Activated naive CD4-positive, alpha-beta T cell treated with Interleukin-2 at 50 U/mL for 16 hours (primary cell): ENCODE measurements at places on chromosomes 4 and X.

DNA sequence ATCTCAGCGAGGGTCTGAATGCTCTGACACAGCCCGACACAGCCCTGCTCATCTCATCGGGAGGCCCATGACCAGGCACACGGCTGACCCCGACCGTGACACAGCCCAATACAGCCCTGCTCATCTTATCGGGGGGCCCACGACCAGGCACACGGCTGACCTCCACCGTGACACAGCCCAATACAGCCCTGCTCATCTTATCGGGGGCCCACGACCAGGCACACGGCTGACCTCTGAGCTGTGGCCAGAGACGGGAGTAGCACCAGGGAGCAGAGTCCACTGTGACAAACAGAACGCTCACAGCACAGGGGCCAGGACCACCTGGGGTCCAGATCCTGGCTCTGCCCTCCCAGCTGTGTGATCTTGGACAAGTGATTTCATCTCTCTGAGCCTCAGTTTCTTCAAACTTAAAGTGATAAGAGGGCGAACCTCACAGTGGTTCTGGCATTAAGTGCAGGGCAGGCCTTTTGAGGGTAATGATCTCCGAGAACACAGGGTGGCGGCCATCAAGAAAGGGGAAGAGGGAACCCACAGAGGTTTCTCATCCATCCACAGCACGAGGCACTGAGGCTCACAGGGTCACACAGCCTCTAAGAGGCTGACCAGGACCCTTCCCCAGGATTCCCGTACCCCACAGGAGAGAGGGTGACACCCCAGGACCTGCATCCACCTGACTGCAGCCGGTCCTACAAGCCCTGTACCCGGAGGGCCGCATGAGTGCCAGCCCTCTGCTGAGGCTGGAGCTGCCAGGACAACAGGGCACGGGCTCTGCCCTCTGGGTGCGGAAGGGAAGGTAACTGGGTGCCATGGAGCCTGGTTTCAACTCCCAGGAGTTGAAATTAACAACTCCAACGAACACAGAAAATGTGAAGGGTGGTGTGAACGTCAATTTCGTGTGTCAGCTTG, 60.1 kb downstream of the WFS1 start:
- no peak for DNase-seq

DNA sequence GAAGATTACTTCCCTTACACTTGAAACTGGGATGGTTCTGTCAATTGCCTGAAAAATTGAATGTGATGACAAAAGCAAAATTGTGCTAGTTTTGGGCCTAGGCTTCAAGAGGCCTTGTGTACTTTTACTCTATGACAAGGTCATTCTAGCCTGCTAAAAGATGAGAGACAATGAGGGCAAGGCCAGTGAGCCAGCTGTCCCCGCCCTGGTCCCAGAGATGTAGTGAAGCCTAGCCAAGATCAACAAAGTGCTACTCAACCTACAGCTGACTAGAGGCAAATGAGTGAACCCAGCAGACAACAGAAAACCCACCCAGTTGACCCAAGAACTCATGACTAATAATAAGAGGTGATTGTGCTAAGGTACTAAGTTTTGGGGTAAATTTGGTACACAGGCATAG, 248.7 kb downstream of the IL15 start:
- DNase-seq, result no peak

DNA sequence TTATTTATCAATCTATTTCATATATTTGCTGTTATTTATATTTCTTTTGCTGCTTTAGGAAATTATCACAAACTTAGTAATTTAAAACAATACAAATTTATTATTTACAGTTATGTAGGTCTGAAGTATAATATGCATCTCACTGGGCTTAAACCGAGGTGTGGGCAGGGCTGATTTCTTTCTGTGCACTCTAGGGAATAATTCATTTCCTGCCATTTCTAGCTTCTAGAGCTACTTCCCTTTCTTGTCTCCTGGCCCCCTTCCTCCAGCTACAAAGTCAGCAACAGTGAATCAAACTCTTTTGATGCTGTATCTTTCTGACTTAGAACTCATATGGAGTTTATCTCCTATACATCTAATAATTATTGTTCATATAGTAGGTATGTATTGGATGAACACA, 303.5 kb upstream of the ARSJ start:
- no peak for DNase-seq

DNA sequence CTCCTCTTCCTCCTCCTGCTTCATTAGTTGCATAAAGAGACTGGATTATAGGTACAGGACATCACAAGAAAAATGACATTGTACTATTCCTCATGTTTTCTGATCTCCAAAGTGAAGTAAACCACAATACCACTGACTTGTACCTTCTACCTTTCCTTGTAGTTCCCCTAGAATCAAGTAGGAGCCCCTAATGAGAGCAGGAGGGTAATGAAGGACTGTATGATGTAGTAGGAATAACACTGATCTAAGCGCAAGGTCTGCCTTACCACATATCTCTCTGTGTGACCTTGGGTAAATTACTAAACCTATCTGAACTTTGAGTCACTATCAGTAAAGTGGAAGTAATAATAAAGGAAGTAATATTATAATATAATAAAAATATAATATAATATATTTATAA, 3.6 kb downstream of the VSIG4 start:
- DNase-seq, result no peak

- no peak for DNase-seq
Measured at GRCh38 chrX:99371976-99372595, 1038.0 kb downstream of the PCDH19 start.

- DNase-seq, result no peak
Measured at GRCh38 chr4:28443371-28443770, 1582.7 kb downstream of the STIM2 start.

DNA sequence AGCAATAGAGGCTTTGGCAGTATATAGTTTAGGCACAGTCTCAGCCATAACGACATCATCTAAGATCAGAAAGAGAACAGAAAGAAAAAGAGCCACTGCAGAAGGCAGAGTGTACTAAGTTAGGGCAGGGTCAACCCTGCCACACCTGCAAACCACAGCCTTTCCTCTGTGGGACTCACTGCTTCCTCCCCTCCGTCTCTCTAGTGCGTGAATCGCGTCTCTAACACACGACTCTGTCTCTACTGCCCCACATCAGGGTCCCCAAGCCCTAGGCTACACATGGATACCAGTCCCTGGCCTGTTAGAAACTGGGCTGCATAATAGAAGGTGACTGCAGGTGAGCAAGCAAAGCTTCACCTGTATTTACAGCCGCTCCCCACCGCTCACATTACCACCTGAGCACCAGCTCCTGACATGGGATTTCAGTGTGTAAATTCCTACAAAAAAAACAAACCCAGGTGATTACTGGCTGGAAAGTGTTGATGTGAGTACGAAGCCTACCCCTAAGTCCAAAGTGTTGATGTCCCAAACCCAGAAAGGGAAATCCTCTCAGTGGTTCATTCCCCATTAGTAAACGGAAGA, 128.9 kb downstream of the PRKX start:
- DNase-seq, result no peak

DNA sequence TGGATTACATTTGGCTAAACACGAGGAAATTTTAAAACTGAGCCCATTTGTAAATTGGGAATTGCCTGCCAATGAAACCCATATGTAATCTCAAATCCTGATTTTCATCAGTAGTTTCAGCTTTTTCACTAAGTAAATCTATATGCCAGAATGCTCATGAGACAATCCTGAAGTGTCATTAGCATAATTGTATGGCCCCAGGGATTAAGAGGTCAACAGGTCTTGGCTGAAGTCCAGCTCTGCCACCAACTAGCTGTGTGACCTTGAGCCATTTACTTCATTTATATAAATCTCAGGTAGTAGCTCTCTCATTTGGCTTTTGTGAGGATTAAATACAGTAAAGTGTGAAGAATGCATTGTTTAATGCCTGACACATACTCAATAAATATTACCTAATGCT, 320.5 kb upstream of the EMCN start:
- DNase-seq, result no peak

DNA sequence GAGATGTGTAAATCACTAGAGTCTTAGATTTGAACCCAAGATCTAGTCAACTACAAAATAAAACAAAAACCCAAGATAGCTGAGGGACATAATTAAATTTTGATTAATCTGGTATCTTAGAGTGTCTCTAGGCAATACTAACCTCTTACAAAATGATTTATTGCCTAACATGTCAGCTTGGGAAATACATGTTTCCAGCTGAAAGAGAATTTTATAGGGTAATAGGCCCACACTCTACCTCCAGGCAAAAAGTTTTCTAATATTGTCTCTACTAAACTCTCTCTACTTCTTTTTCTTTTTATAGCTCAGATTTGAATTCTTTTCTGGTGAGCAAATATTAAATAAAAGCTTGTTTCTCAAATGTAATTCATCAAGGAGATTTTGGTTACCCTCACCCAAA, 263.2 kb downstream of the IL15 start:
- no peak for DNase-seq

DNA sequence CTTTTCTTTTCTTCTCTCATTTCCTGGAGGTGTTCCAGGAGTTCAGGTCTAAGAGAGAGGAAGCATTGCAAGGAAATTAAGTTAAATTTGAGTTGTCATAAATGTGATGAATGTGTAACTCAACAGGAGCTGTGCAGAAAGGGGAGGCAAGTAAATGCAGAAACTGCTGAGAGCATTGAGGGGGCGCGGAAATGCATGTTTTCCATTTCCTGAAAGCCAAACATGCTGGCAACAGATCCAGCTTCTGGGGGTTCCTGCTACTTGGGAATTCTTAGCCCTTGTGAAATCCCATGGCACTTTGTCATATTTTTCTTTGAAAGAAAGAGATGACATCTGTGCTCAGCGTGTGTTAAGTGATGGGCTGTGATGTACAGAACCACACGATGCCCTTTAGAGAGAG, 33.8 kb upstream of the NAP1L5 start:
- no peak for DNase-seq

- no peak for DNase-seq
Measured at GRCh38 chr4:133903029-133903428, 298.6 kb downstream of the PABPC4L start.

DNA sequence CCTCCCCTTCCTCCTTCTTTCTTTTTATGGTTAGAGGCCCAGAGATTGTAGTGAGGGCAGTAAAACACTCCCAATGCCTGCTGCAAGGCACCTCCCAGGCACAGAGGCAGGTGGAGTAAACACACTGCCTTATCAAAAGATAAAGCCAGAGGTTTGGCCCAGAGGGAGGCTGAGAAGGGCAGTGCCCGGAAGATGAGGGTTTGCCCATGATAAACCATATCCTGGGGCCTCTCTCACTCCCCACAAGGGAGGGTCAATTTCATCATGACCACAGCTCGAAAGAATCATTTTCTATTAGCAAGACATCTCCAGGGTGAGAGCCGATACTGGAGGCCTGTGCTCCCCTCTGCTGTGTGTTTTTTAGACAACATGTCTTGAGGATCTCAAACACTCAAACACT, 98.5 kb upstream of the FAM9C start:
- no peak for DNase-seq

DNA sequence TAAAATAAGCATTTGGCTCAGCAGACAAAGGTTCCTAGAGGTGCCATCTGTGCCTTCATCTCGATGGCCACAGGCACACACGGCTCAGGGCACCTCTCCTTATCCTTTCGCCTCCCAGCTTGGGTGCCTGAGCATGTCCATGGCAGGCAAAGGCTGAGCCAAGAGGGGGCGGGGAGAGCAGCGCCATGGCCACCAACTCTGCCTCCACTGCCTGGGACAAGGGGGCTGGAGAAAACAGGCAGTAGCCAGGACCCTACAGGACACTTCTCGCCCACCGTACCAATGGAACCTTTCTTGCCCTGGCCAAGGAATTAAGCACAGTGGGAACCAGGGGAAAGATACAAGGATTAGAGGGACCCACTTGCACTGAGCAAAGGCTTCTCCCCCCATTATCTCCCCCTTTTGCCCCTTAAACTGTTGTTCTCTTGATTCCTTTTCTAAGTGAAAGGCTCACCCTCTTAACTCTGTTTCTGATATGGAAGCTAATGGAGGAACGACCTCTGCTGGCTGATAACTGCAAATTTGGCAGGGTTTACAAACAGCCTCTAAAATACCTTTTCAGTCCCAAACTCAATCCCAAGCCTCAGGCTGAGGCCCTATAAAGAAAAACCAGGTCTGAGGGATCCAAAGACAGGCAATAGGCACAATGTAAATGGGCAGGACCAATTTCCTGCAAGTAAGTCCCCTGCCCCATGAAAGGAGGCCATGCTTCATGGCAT, 335.2 kb downstream of the ADAM29 start:
- no peak for DNase-seq

GRCh38 chr4:91257721-91258120, 1046.0 kb upstream of the GRID2 start:
- DNase-seq, result no peak

DNA sequence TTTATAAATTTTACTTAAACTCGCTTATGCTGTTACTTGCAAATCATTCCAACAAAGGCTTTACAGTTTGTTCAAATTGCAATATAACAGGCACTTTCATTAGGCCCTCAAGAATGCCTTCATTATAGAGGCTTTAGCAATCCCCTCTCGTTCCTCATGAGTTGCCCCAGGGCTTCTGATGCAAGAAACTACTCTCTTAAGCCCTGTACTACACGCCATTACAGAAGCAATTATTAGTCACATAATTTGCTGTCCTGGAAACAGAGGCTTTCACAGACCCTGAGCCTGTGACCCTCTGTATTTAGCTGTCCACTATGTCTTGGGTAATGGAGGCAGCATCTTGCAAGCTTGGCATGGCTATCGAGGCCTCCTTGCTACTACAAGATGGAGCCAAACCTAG, 965.9 kb upstream of the DIAPH2 start:
- DNase-seq, result no peak

GRCh38 chr4:155241664-155242063, 33.2 kb downstream of the NPY2R start:
- no peak for DNase-seq

DNA sequence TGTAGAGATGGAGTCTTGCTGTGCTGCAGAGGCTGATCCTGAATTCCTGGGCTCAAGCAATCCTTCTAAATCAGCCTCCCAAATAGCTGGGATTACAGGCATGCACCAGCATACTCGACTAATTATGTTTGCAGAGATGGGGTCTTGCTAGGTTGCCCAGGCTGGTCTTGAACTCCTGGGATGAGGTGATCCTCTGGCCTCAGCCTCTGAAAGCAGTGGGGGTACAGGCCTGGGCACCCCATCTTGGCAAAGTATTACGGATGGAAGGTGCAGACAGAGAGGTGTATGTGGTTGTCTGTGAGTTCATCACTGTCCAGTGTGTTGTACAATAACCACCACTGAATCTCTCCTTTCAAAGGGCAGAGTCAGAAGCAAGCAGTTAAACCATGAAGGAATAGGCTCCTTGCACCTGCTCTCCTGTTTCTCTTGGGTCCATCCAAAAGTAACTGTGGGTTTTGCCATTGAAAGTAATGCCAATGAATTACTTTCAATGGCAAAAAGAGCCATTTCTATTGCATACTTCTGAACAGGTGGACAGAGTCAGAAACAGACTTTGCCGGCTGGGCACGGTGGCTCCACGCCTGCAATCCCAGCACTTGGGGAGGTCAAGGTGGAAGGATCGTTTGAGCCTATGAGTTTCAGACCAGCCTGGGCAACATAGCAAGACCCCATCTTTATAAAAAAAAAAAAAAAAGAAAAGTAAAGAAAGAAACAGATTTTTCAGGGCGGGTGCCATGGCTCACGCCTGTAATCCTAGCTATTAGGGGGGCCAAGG, 7.0 kb upstream of the AKAP17A start:
- DNase-seq, result no peak
